Fibroblast of pulmonary artery (primary cell): ENCODE measurements at places on chromosomes 11 and 22.

- peak; percentile 86 for DNase-seq
Measured at GRCh38 chr22:20514658-20515406, 7.4 kb downstream of the MED15 start.

DNA sequence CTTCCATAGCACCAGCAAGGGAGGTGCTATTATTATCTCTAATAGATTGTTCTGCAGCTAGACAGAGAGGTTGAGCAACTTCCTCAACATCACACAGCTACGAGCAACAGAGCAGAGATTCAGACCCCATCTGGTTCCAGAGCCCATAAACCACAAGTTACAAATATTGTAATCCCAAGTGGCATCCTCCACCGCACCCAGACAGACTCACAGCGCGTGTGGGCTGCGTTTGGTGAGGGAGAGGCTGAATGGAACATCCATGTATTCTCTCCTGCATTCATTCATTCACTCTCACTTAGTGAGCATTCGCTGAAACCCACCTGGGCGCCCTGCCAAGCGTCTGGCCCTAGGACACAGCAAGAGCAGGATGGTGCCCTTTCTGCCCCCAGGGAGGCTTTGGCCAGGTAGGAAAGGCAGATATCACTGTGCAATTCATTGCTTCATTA lies 33.5 kb downstream of the LIF start:
- DNase-seq, result peak; percentile 94

GRCh38 chr11:17907046-17907445 lies 105.8 kb downstream of the SERGEF start:
- no peak for DNase-seq

GRCh38 chr11:27012234-27012921 lies 18.5 kb downstream of the FIBIN start:
- peak; percentile 79 for DNase-seq
